Natural killer cell (primary cell): ENCODE measurements at places on chromosomes 2 and 18. TPM values are rescaled to one million over a fixed set of nuclear protein-coding genes. Genes with fewer than 3 reads are reported as not detected.

TACR1 gene
- not detected for total RNA-seq

LGALSL gene
- total RNA-seq = 1.3 TPM

LAMA1 gene
- total RNA-seq = not detected

HOXD9 gene
- not detected for total RNA-seq

TGFA gene
- total RNA-seq = 13.3 TPM

DTNA gene
- total RNA-seq = not detected

OST4 gene
- 207 TPM for total RNA-seq

SCN3A gene
- total RNA-seq = not detected

LOXHD1 gene
- 0.48 TPM for total RNA-seq

CPLX4 gene
- total RNA-seq = not detected

DNA sequence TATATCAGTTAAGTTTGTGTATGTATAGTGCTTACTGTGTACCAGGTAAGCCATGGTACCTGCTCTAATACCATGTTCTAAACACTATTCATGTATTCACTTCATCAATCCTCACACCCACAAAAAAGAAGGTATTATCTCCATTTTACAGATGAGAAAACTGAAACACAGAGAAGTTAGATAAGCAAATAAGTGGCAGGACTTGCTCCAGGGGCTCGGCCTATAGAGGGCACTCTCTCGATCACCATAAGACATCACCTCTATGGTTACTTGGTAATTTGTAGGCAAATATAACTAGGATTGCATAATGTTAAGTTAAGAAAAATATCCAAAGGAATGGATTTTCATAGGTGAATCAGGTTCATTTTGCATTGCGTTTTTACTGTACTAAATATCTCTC lies 118.1 kb upstream of the FN1 start:
- H3K4me1 ChIP-seq = no peaks in the 10 kb centered on the region
- DNase-seq = no peak
- H3K36me3 ChIP-seq = no peaks in the 10 kb centered on the region
- no peak overlapping the region for H3K27ac ChIP-seq
- H3K27me3 ChIP-seq = no peaks in the 10 kb centered on the region

- DNase-seq = no peak
- H3K4me3 ChIP-seq = no peak overlapping the region
- H3K4me1 ChIP-seq = no peaks in the 10 kb centered on the region
- no peaks in the 10 kb centered on the region for H3K36me3 ChIP-seq
Observed at GRCh38 chr2:214839464-214839863, 30.0 kb upstream of the BARD1 start.

GRCh38 chr18:45805551-45805950 lies 19.9 kb upstream of the SIGLEC15 start:
- no peak overlapping the region for H3K4me3 ChIP-seq
- no peaks in the 10 kb centered on the region for H3K27me3 ChIP-seq
- H3K27ac ChIP-seq = no peak overlapping the region
- H3K36me3 ChIP-seq = no peaks in the 10 kb centered on the region
- no peak for DNase-seq

- H3K4me3 ChIP-seq = no peak overlapping the region
- no peak overlapping the region for H3K27ac ChIP-seq
- DNase-seq = no peak
- no peaks in the 10 kb centered on the region for H3K27me3 ChIP-seq
Observed at GRCh38 chr18:6994771-6995430, 122.7 kb downstream of the LAMA1 start.

DNA sequence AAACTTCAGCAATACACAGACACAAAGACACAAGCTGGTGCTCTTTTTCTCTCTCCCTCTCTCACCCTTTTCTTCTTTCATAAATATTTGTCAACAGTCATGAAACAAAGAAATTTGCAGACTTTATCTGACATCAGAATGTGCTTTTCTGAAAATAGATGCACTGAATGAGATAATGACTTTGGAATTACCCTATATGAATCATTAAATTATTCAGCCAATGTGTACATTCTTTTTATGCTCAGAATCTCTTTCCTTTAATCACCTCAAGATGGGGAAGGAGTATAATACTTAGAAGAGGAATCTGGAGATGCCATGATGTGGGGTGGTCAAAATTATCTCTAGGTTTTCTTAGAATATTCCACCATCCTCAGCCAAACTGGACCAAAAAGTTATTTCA lies 289.9 kb downstream of the LRRTM1 start:
- no peaks in the 10 kb centered on the region for H3K36me3 ChIP-seq
- no peaks in the 10 kb centered on the region for H3K4me1 ChIP-seq
- no peaks in the 10 kb centered on the region for H3K27me3 ChIP-seq
- no peak for DNase-seq
- no peak overlapping the region for H3K4me3 ChIP-seq

DNA sequence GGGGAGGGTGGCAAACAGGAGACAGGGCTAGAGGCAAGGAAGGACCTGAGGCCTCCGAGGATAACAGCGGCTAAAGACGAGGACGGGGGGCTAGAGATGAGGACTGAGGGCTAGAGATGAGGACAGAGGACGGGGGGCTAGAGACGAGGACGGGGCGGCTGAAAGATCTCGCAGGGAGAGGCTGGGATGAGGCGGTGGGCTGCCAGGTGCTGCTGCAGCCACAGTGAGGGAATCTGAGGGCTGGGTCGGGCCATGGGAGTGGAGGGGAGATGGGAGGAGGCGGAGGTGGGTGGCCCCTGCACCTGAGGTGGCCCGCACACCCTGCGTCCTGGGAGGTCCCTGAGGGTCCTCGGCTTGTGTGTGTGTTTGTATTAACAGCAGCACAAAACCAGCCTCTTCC lies 350.2 kb upstream of the SALL3 start:
- peaks cover 7% of the 10 kb centered on the region for H3K4me1 ChIP-seq
- no peak overlapping the region for H3K4me3 ChIP-seq
- no peaks in the 10 kb centered on the region for H3K36me3 ChIP-seq
- H3K27ac ChIP-seq = no peak overlapping the region
- no peak for DNase-seq

DNA sequence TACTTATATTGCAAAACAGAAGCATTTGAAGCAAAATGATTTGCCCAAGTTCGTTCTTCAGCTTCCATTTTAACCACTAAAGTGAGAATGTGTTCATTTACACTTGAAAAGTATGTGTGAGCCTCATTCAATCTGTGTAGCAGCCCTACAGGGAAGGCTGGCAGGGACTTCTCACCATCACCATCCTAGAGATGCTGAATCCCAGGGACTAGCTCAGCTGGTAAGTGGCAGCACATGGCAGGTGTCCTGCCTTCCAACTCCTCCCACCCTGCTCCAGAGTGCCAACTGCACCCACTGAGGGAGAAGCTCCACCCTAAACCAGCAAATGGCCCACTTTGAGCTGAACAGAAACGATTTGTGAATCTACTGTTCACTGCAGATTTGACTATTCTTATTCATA lies 91.5 kb downstream of the EN1 start:
- no peak overlapping the region for H3K4me3 ChIP-seq
- H3K27me3 ChIP-seq = no peaks in the 10 kb centered on the region
- H3K36me3 ChIP-seq = no peaks in the 10 kb centered on the region
- DNase-seq = no peak

DNA sequence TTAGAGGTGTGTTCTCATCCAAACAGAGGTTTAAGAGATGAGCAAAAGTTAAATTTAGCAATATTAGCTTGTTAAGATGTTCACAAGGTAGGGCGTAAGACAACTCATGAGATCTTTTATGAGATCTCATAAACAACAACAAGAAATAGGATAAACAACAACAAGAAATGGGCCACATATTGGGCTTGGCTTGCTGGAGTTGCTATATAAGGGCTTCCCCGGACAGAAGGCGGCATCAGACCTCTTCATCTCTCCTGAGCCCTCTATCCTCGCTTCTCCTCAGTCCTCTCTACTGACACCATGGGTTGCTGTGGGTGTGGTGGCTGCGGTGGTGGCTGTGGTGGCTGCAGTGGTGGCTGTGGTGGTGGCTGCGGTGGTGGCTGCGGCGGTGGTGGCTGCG lies at the start of gene SCYGR8:
SCYGR8 (plus strand) TSS at position 301 of the 400 bp plus-strand sequence; CDS start at position 301, 0 bp downstream.
- DNase-seq = no peak
- no peak within 1 kb of the TSS for H3K4me3 ChIP-seq
- no peaks in the 10 kb centered on the region for H3K27me3 ChIP-seq
- no peaks in the 10 kb centered on the region for H3K36me3 ChIP-seq

DNA sequence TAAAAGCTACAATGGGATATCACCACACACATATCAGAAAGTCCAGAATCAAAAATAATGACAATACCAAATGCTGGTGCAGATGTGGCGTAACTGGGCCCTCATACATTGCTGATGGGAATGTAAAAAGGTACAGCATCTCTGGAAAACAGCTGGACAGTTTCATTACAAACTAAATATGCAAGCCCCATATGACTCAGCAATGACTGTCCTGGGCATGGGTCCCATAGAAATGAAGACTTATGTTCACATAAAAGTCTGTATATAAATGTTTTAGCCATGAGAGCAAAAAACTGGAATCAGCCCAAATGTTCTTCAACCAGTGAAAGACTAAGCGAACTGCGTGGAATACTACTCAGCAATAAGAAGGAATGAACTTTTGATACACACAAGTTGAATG lies 56.7 kb downstream of the ALPK2 start:
- H3K27me3 ChIP-seq = no peaks in the 10 kb centered on the region
- no peaks in the 10 kb centered on the region for H3K4me1 ChIP-seq
- no peak overlapping the region for H3K27ac ChIP-seq
- no peaks in the 10 kb centered on the region for H3K36me3 ChIP-seq
- DNase-seq = no peak
- no peak overlapping the region for H3K4me3 ChIP-seq

DNA sequence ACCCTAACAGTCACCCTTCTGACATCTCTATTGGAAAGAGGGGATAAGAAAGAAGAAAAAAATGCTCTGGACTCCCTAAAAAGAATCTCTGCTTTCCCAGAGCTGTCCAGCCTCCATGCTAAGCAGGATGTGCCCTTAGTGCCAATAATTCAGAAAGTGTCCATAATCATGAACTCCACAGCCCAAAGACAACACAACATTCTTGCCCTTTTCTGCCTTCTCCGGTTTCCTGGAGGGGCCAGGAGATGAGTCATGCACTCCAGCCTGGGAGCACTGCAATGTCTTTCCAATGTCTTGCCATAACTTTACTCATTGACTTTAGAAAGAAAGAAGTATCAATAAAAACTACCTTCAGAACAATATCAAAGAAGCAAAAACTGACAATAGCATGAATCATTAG lies 44.0 kb downstream of the KLF7 start:
- DNase-seq = no peak
- no peak overlapping the region for H3K27ac ChIP-seq
- no peaks in the 10 kb centered on the region for H3K27me3 ChIP-seq
- H3K36me3 ChIP-seq = peaks cover 17% of the 10 kb centered on the region
- H3K4me3 ChIP-seq = no peak overlapping the region
- no peaks in the 10 kb centered on the region for H3K4me1 ChIP-seq

GRCh38 chr2:45889053-45889452 lies 237.6 kb downstream of the PRKCE start:
- no peaks in the 10 kb centered on the region for H3K27me3 ChIP-seq
- no peak overlapping the region for H3K4me3 ChIP-seq
- no peaks in the 10 kb centered on the region for H3K36me3 ChIP-seq
- no peak overlapping the region for H3K27ac ChIP-seq

DNA sequence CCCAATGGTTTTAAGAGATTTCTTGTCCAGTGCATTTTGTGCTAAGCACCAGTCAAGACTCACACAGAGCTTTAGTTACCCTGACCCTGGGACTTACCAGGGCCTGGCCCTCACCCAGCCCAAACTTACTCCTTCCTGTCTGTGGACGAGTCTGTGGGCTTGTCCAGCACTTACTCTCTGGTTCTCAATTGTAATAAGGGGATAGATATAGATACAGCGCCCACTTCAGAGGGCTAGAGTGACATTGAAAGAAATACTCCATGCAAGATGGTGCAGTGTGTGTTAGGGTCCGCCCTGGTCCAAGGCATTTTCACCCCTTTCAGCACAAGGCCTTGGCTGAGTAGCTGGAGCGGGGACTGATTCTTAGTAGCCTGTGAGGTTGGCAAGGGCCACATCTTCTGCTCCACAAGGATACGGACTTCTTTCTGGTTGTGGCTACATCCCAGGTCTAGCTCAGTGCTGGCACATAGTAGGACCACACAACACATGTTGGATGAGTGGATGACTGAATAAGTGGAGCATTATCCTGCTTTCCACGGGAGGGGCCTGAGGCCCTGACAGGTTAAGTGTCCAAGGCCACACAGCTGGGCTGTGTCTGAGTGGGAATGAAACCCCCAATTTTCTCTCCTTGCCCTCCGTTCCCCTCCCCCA lies 3.8 kb upstream of the ARID5A start:
- H3K27ac ChIP-seq = no peak overlapping the region
- no peaks in the 10 kb centered on the region for H3K36me3 ChIP-seq
- no peaks in the 10 kb centered on the region for H3K27me3 ChIP-seq
- DNase-seq = no peak
- no peak overlapping the region for H3K4me3 ChIP-seq

GRCh38 chr18:67670024-67670543 lies 153.6 kb upstream of the DSEL start:
- no peaks in the 10 kb centered on the region for H3K36me3 ChIP-seq
- no peak overlapping the region for H3K4me3 ChIP-seq
- H3K27ac ChIP-seq = no peak overlapping the region
- H3K27me3 ChIP-seq = no peaks in the 10 kb centered on the region
- no peaks in the 10 kb centered on the region for H3K4me1 ChIP-seq
- DNase-seq = no peak

- H3K27me3 ChIP-seq = no peaks in the 10 kb centered on the region
- no peaks in the 10 kb centered on the region for H3K36me3 ChIP-seq
- no peak overlapping the region for H3K4me3 ChIP-seq
- no peak for DNase-seq
- H3K27ac ChIP-seq = no peak overlapping the region
Observed at GRCh38 chr2:7609556-7609955, 692.3 kb downstream of the RNF144A start.

DNA sequence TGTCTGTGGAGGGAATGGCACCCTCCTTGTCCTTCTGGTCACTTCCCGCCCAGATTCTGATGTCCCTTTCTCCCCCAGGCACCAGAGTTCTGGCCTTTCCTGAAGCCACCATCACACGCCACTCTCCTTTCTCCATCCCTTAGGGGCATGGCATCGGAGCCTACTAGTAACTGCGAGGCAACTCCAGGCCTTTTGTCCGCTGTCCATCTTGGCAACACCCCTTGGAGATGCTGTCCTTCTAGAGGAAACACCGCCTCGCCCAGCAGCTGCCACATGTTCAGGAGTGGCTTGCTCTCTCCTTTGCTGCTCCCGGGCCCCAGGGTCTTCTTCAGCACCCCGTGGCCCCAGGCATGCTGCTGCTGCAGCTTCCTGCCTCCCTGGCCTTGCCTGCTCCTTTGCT lies 267.0 kb downstream of the SRBD1 start:
- no peak overlapping the region for H3K27ac ChIP-seq
- DNase-seq = no peak
- no peaks in the 10 kb centered on the region for H3K27me3 ChIP-seq
- no peaks in the 10 kb centered on the region for H3K4me1 ChIP-seq
- no peaks in the 10 kb centered on the region for H3K36me3 ChIP-seq
